ENCODE measurements at places on chromosomes 2 and 18. TPM values are rescaled to one million over a fixed set of nuclear protein-coding genes. Genes with fewer than 3 reads are reported as not detected.

Gene TUBB8B
- not detected for total RNA-seq

Gene MRO
- not detected for total RNA-seq

- H3K36me3 ChIP-seq, result peaks cover 13% of the 10 kb centered on the region
- DNase-seq, result no peak
- no peak overlapping the region for H3K27ac ChIP-seq
- H3K4me1 ChIP-seq, result peaks cover 19% of the 10 kb centered on the region
Observed at GRCh38 chr2:30512243-30512886, 65.3 kb downstream of the LCLAT1 start.

- no peak within 1 kb of the TSS for H3K27ac ChIP-seq
- H3K4me1 ChIP-seq, result no peaks in the 10 kb centered on the region
- no peak within 1 kb of the TSS for H3K4me3 ChIP-seq
- no peak for DNase-seq
Observed at GRCh38 chr2:168801961-168802858, at the start of gene NOSTRIN. NOSTRIN (plus strand) TSS chr2:168802637; CDS start chr2:168802647, 10 bp downstream.

Gene PARD6G
- total RNA-seq, result not detected

Gene UGT1A4
- not detected for total RNA-seq

Gene SERPINB3
- not detected for total RNA-seq

Gene CDH2
- total RNA-seq, result not detected

Gene WNT10A
- 5.4 TPM for total RNA-seq

DNA sequence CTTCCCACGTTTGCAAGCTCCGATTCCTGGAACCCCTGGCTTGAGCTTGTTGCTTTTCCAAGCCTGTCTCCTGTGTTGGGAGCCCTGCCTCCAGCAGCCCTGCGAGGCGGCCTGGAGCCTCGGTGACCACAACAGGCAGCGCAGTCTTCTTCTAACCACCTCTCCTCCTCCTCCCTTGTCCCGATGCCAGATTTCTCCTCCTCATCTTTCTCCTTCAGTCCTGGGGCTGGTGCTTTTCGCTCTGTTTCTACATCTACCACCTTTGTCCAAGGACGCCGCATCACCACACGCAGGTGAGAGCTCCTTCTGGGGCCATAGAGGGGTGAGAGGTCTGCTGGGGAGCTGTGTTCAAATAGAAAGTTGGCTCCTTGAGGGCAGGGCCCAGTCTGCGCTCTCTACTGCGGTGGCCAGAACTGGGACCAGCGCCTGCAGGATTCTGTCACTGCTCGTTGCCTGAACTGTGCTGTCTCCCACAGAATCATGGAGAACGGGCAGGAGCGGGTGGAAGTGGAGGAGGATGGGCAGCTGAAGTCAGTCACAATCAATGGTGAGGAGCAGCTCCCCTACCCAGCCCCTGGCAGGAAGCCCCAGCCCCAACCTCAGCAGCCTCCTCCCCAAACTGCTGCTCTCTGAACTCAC lies 3.9 kb downstream of the DNAJB2 start:
- H3K4me3 ChIP-seq, result no peak overlapping the region
- H3K4me1 ChIP-seq, result peaks cover 29% of the 10 kb centered on the region
- no peaks in the 10 kb centered on the region for H3K27me3 ChIP-seq
- peak overlapping the region; percentile 76 for H3K27ac ChIP-seq
- H3K36me3 ChIP-seq, result peaks cover 17% of the 10 kb centered on the region
- no peak for DNase-seq

- no peaks in the 10 kb centered on the region for H3K36me3 ChIP-seq
- peaks cover 9% of the 10 kb centered on the region for H3K27me3 ChIP-seq
- no peaks in the 10 kb centered on the region for H3K4me1 ChIP-seq
- no peak for DNase-seq
- H3K4me3 ChIP-seq, result no peak overlapping the region
- no peak overlapping the region for H3K27ac ChIP-seq
Observed at GRCh38 chr2:71846669-71847291, 300.9 kb downstream of the CYP26B1 start.

Measured in activated CD4-positive, alpha-beta T cell treated with anti-CD3 and anti-CD28 coated beads for 36 hours (primary cell).